Stimulated activated CD4-positive, alpha-beta T cell treated with anti-CD3 and anti-CD28 coated beads, Interleukin-2, amount 100 ng/mL, for 24 hours (primary cell): ENCODE measurements at places on chromosomes 4 and X.

DNA sequence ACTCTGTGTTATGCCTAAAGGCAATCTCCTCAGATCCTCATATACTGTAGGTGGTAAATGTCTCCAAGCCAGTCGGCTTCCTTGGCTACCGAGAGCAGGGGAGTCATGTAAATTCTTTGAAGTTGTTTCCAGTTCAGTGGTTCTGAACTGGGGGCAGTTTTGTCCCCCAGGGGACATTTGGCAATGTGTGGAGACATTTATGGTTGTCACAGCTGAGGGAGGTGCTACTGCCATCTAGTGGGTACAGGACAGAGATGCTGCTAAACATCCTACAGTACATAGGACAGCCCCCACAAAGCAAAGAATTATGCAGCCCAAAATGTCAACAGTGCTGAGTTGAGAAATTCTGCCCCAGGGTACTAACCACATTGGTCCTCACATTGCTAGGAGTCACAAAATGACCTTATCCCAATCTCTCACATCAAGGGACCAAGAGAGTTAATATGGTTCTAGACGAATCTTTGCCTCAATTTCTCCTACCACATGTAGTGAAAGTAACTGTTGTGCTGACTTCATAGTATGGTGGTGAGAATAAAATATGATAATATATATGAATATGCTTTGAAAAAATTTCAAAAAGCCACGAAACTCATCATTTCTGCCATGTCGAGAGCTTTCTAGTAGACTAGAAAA lies 104.4 kb upstream of the ARHGAP24 start:
- no peak for DNase-seq

DNA sequence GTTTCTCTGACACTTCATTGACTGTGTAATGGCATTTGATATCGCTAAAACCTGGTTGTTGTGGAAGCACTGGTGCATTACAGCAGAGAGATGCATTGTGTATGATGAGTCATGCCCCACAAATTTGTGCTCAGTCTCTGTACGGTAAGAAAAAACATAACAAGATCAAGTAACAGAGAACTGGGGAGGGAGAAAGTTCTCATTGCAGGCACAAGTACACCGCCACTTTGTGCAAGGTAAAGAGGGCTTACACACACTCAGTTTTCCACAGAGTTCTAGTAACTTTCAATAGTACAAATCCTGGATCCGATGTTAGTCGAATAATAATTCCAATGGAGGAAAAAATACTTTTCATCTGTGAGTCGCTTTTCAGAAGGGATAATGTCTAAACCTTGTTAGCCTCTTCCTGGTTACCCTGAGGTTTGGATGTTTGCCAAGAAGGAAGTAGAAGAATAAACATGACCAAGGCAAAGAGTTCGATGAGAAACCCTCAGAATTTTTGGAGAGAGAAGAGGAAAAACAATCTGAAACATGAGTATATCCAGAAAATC lies 512.5 kb upstream of the SLIT2 start:
- DNase-seq = no peak

- DNase-seq = no peak
Measured at GRCh38 chr4:102694791-102695190, 66.0 kb downstream of the MANBA start.

- DNase-seq = no peak
Measured at GRCh38 chr4:36492041-36492440, 210.6 kb downstream of the DTHD1 start.

DNA sequence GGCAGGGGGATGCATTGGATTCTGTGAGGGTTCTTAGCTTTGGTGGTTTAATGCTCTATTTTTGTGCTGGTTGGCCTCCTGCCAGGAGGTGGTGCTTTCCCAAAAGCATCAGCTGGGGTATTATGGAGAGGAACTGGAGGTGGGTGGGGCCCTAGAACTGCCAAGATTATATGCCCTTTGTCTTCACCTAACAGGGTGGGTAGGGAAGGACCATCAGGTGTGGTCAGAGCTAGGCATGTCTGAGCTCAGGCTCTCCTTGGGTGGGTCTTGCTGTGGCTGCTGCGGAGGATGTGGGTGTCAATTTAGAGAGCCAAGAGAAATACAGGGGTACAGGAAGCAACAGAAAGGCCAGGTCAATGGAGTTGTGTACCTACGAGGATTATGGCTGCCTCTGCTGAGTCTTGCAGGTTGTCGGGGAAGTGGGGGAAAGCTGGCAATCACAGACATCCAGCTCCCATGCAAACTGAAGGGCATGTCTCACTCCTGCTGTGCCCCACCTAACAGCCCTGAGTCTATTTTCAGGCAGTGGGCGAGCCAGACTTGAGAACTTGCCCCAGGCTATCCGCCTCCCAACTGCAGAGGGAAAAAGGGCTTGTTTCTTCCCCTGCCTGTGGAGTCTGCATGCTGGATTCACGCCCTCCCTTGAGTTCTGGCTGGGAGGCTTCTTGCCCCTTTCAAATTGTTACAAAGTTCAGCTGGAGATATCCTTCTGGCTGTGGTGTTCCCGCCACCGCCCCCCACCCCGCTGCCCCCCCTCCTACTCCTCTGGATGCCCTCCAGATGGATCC lies 212.0 kb downstream of the COMMD8 start:
- no peak for DNase-seq
